ENCODE measurements at places on chromosomes 11 and 22. TPM values are rescaled to one million over a fixed set of nuclear protein-coding genes. Genes with fewer than 3 reads are reported as not detected.

The CASP4 gene
- total RNA-seq, result 93.6 TPM

The SEPTIN5 gene
- total RNA-seq, result 3.5 TPM

The ABTB2 gene
- 3.1 TPM for total RNA-seq

The CAPN5 gene
- 0.49 TPM for total RNA-seq

The CBX7 gene
- 5.3 TPM for total RNA-seq

The AIFM3 gene
- total RNA-seq, result 1.1 TPM

The OR8A1 gene
- not detected for total RNA-seq

The BAIAP2L2 gene
- total RNA-seq, result 7.1 TPM

The OR51B4 gene
- not detected for total RNA-seq

The PRMT3 gene
- 60.1 TPM for total RNA-seq

The OR9G4 gene
- total RNA-seq, result not detected

The SMTNL1 gene
- total RNA-seq, result not detected

The SPON1 gene
- not detected for total RNA-seq

The PRR5 gene
- total RNA-seq, result 7.9 TPM

DNA sequence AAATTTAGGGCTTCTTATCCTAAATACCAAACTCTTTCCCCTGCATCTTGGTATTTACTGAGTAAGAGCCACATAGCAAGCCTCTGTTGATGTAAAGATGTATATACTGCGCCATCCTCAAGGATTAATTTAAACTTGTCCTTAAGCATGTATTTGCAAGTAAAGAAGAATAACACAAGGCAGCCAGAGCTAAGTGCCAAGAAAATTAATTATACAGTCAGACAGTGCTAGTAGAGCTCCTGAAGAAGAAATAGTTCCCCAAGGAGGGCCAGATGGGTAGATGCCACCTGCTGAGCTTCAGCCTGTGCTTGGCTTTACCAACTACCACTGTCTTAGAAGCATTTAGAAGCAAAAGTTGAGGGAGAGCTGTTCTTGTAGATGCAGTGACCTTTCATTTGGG is 470.0 kb downstream of the BUD13 start:
- DNase-seq, result no peak

DNA sequence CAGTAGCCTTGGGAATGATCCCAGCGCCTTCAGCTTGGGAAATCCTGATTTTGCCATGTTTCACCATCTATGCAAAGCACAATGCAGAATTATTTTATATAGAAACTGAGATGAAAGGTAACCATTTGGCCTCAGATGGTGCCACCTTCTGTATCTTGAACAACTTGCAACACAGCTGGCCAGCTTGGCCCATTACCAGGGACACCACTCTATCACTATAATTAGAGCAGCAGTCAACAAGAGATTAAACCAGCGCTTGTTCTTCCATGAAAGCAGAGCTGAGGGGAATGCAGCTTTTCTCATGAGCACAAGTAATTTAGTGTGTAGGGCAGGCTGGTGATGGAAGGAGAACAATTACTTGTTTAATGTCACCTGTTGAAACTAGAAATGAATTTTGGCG is 6.7 kb upstream of the ZDHHC13 start:
- no peak for DNase-seq

DNA sequence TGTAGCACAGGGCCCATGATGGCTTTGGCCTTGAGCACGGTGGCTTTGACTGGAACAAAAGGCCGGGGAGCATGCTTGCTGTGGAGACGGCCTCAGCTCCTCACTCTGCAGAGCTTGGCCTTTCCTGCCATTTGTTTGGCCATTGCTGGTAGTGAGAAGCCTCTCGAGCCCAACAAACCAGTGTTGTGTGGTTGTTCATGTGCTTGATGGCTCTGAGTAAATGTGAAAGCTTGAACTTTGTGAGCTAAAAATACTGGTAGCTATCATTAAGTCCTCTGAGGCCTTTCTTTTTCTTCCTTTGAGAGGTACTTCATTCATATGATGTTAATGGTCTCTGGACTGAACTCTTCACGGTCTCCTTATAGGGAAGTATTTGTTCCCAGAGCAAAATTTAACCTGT is 39.6 kb downstream of the NAT10 start:
- no peak for DNase-seq

DNA sequence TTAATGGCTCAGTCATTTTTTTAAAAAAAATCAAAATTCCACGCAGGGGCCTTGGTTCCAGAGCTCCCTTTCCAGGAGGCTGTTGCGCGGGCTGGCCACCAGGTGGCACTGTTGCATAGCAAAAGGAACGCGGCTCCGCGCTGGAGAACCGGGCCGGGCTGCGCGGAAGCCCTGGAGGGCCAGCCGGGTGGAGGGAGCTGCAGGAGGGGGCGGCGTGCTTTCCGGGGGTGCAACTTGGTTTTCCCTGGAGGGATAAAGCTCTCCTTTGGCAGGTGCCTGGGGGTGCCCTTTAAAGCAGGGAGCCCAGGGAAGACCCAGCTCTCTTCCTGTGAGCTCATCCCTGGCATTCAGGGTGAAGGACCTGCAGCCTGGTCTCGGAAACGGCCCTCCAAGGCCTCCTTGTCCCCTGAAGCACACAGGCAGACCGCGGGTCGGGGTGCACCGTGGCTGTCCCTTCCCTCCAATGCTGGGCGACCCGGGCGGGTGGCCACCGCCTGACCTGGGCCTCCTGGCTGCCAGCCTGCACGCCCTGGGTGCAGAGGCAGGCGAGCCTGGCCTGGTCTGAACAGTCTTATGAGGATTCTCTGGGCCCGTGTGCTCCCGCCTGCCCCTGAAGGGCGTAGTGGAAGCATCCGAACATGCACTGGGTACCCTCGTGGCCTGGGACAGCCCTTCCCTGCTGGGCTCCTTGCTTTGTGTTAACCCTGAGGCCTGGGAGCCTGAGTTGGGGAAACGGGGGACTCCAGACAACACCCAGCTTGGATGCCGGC is 23.4 kb downstream of the KRTAP5-5 start:
- DNase-seq, result peak; percentile 52

- DNase-seq, result no peak
Measured at GRCh38 chr11:8342821-8343681, 79.4 kb upstream of the LMO1 start.

DNA sequence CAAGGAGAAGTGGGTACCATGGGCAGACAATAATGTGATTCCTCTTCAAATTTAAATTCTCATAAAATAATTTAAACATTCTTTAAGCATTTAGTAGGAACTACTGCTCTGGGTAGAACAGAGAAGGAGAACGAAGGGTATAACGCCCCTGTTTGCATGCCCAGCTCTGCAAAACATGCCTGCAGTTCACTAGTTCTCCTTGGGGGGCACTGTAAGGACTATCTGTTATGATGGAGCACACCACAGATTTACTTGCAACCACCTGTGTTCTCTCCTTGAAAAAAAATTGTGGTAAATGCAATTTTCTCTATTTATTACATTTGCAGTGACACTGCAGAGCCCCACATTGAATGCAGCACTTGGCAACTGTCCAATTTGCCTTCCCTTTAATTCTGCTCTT is 100.3 kb downstream of the GUCY1A2 start:
- DNase-seq, result no peak

GRCh38 chr11:31687861-31688260 is 123.3 kb downstream of the PAX6 start:
- DNase-seq, result no peak

- DNase-seq, result no peak
Measured at GRCh38 chr11:19842505-19842904, 129.9 kb downstream of the NAV2 start.

DNA sequence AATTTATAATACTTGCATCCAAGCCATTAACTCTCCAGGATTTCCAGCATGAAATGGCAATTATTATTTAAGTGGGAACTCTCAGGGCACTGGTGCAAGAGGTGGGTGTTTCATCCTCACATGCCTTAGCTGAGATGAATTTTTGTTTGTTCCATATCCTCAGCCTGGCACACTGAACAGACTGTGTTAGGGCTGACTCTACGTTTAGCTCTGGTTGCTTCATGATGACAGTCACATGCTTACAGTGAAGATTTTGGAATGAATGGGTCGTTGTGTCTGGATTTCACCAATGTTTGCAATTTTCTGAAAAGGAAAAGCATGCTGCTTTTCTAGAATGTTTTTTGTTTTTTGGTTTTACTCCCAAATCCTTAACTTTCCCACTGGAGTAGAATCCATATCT is 246.6 kb downstream of the INSC start:
- DNase-seq, result no peak

DNA sequence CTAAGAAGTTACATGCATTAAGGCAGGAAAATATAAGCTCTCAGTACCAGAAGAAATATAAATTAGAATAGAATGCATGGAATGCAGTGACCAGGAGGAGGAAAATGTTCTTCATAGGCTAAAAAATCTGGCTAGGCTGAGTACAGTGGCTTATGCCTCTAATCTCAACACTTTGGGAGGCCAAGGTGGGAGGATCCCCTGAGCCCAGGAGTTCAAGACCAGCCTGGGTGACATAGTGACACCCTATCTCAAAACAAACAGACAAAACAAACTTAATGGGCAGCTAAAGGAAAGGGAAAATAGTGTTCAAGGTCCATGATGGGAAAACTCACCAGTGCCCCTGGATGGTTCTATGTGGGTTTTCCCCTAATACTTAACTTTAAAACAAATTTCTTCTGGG is 78.3 kb upstream of the RASSF10 start:
- no peak for DNase-seq

- peak; percentile 33 for DNase-seq
Measured at GRCh38 chr11:111097191-111097590, 148.3 kb upstream of the POU2AF2 start.

GRCh38 chr11:120759046-120759445 is 247.5 kb downstream of the GRIK4 start:
- DNase-seq, result no peak

DNA sequence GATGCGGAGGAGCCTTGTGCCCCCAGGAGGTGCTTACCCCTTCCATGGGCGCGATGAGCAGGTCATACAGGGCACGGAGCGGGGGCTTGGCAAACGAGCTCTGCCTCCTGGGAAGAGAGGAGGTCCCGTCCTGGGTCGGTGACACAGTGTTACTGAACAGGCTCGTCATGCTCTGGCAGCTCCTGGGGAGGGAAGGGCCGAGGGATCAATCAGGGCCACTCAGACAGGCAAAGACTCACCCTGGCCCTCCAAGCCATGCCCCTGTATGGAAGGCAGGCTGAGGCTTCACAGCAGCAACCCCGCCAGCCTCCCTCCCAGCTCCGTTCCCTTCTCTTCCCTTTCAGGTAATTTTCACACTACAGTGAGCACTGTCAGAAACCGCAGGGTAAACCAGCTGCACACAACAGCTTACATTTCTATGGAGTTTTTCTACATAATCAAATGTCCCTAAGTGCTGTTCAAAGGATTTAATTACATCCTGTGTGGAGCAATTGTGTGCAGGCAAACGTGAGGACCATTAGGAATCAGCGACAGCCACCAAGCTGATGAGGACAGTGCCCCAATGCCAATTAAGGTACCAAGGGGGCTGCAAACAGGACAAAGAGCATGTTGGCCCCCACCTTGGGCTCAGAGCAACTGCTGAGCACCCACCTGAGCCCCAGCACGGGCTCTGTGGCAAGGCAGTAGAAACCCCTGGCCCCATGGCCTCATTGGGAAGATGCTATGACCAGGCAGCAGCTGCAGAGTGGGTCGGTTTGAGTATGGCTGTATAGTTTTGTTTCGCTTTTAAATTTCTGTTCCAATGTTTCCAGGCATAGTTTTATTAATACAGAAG is 95.4 kb upstream of the PITPNB start:
- DNase-seq, result no peak

GRCh38 chr11:44651535-44652155 is 75.1 kb upstream of the TSPAN18 start:
- DNase-seq, result no peak

- peak; percentile 78 for DNase-seq
Measured at GRCh38 chr11:113373306-113373705, 14.3 kb upstream of the ANKK1 start.

- no peak for DNase-seq
Measured at GRCh38 chr11:133269267-133269666, 263.0 kb downstream of the OPCML start.

- DNase-seq, result no peak
Measured at GRCh38 chr22:44670220-44670988, 31.6 kb upstream of the PRR5 start.

DNA sequence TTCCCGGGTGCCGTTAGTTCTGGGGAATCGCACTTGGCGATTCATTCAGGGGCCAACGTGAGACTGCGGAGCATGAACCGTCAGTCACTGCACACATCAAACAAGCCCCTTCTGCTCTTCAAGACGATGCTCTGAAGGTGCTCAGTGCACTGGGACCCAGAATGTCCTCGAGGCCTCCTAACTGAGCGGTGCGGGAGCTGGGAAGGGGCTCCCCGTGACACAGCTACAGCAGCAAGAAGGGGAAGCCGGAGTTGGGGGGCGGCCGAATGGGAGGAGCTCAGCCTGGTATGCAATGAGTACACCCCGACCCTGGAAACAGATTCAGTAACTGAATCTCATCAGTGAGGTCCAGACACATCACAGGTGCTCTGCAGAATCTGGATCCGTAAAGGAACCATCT is 150.8 kb downstream of the SHANK2 start:
- DNase-seq, result no peak

GRCh38 chr11:116641561-116642045 is 131.2 kb downstream of the BUD13 start:
- DNase-seq, result peak; percentile 53

GRCh38 chr11:121257976-121258375 is 34.6 kb upstream of the SC5D start:
- DNase-seq, result no peak

GRCh38 chr11:106306942-106307341 is 229.5 kb downstream of the AASDHPPT start:
- peak; percentile 33 for DNase-seq

- DNase-seq, result no peak
Measured at GRCh38 chr22:28497188-28497587, 182.5 kb downstream of the TTC28 start.

- DNase-seq, result no peak
Measured at GRCh38 chr11:112797092-112797491, 164.1 kb upstream of the NCAM1 start.
